ENCODE measurements at places on chromosomes 6 and 20.

- no peak for DNase-seq
Measured at GRCh38 chr6:753486-753885, 60.5 kb upstream of the EXOC2 start.

GRCh38 chr6:22444330-22444729, 125.0 kb upstream of the HDGFL1 start:
- no peak for DNase-seq

DNA sequence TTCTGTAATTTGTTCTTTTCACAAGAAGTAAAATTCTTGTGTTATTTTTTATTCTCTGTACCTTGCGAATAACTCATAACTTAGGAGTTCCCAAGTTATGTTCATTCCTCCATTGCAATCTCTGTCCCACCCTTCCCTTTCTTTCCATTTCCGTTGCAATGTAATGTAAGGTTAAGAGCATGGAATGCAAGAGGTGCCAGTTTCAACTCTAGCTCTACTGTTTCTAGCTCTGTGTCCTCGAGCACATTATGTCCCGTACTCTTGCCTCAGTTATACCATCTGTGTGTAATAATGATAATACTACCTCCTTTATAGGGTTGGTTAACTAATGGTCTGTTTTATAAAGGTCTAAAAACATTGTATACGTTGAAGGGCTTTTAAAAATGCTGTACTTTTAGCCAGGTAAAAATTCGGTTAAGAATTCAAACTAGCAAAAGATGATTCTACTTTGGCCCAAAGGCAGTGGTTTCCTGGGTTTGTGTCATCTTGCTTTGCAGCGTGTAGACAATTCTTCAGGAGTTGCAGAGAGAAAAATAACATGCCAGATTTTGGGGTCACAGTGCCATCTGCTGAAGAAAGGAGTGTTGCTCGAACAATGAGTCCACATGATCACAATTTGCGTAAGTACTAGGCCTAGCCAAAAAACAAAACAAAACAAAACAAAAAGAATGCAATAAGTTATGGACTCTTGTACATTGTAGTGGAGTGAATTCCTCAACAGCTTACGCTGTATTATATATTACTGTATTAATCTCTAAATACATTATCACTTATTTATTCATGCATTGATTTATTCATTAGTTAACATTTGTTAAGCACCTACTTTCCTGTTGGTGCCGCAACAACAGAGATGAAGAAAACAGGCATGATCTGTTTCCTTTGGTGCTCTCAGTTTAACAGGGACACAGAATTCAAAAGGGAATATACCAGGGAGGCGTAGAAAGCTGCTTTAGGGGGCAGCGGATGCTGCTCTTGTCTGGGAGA, 10.0 kb upstream of the PFDN4 start:
- no peak for DNase-seq

GRCh38 chr6:7261852-7262461, 51.0 kb downstream of the SSR1 start:
- no peak for DNase-seq

DNA sequence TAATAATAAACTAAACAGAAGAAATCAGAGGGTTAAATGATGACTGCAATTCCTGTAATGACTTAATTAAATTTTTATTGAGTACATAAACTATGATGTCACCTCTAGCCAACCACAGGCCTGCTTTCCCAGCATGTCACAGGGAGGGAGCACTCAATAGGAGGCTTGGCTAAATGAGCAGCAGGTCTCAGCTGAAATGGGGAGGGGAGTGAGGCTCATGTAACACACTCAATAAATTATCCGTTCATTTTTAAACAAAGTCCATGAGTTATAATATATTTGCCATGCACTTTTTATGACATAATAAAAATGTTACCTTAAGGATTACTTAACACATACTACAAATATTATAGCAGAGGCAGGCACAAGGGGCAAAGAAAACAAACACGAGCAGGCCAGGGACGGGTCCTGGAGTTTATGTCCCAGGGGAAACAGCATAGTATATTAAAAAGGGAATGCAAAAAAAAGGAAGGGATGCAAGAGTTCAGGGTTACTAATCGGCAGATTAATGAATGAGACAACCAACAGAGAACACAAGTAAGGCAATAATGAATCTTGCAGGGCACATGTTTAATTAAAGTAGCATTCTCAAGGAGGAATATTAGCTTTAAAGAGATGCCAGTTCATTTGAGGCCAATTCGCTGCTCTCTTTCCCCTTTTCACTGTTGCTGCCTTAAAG, 27.1 kb upstream of the FAM83C start:
- no peak for DNase-seq

GRCh38 chr6:17884498-17885478, 102.6 kb downstream of the KIF13A start:
- DNase-seq, result no peak

GRCh38 chr20:17896771-17897369, 71.7 kb downstream of the SNX5 start:
- DNase-seq, result no peak

DNA sequence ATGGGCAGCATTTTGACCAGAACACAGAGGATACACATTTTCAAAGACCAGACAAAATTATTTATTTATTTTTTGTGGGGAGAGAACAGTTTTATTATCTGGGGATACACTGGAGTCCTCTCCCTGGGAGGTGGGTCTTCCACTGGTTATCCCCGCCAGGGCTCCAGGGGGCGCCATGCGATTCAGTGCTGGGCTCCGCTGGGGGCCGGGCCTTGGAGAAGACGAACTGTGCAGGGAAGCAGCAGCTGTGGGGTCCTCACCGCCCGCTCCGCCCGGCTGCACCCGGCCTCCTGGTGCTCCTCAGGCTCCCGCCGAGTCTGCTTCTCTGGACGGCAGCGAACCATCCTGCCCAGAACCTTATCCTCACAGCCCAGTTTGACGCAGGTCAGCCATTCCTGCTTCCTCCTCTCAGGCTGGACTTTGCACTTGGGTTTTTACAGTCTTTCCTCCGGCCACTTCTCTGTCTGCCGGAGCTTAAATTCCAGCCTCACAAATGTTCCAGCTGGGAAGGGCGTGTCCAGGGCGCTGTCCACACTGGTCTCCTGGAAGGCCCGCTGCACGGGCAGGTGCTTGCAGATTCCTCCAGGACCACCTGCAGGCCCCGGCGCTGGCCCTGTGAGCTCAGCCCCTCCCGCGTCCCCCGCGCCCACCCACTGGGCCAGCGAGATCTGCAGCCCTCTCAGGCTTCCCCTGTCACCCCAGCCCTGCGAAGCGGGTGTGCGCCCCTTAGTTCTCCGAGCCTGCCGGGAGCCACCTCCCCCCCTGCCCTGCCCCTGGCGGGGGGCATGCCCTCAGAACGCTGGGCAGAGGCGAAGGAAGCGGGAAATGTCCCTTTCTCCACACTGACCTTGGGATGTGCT, 1830.0 kb upstream of the DEFB115 start:
- no peak for DNase-seq

GRCh38 chr6:161584051-161584450, 310.2 kb upstream of the AGPAT4 start:
- no peak for DNase-seq

GRCh38 chr6:43775535-43775885, 5.5 kb downstream of the VEGFA start:
- DNase-seq, result no peak

GRCh38 chr6:169312658-169313346, 59.2 kb upstream of the THBS2 start:
- no peak for DNase-seq

DNA sequence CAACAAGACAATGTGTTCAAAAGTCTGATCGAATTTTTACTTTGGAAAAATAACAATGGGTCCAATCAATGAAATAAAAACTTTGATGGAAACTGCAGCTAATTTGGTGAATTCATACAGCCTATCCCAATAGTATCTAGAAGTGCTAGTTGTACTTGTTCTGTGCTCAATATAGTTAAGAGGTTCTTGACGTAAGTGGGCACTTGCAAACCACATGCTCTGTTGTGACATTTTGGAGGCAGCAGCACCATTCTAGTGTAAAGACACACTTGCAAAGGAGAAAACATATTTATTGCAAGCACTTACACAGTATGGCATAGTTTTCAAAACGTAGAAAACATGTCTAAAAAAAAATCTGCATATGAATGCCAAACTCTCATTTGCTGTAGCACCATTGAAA, 6.7 kb upstream of the KLHL31 start:
- no peak for DNase-seq

DNA sequence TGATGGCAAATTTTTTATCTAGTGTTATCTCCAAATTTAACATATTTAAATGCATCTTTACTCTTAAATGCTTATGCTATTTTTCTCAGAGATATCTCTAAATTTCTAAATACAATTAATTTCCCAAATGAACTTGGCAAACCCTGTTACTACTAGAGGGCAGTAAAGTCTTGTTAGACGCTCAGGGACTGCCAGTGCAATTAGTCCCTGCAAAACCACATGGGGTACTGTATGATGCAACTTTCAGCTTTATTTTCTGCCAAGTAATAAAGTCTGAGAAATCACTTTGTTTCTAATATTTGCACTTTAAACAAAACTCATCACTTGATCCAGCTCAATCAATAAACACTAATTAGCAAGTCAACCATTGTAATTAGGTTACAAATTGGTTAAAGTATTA, 76.0 kb upstream of the ADGRB3 start:
- no peak for DNase-seq

DNA sequence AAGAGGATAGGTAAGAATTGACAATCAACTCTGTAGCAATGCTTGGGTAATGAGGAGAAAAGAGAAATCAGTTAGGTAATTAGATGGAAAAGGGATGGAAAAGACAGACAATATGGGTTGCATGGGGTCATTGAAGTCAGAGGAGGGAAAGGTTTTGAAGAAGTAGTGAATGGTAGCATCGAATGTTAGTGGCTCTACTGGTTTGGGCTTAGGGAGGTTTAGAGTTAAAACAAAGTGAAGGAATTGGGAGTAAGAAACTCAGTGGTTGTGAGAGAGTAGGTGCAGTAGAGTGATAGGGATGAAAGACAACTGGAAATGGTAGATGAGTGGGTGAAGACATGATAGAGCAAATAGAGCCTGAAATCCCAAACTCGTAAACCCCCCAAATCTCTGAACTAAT, 140.1 kb upstream of the ZFP64 start:
- DNase-seq, result no peak

GRCh38 chr6:137775227-137775626, 91.8 kb upstream of the TNFAIP3 start:
- DNase-seq, result no peak

GRCh38 chr6:139030228-139030963, 1.9 kb downstream of the ABRACL start:
- no peak for DNase-seq

DNA sequence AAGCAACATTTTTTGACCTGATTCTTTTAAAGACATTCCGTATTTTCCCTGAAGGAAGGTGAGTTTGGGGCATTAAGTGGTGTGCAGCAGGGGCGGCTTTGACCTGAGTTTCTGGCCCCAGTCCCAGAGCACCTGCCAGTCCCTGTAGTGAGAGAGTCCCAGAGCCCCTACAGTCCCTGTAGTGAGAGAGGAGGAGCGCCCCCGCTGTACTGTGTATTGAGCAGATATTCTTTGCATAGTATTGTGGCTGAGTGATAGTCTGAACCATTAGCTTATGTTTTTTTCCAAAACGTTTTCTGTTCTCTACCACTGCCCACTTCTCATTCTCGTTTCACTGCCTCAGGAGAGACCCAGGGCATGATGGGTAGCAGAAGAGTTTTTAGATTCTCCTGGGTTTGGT, 17.2 kb upstream of the SH3BGRL2 start:
- no peak for DNase-seq

- no peak for DNase-seq
Measured at GRCh38 chr6:111819458-111819857, 53.8 kb downstream of the FYN start.

GRCh38 chr6:3501826-3502500, 45.1 kb upstream of the SLC22A23 start:
- no peak for DNase-seq

DNA sequence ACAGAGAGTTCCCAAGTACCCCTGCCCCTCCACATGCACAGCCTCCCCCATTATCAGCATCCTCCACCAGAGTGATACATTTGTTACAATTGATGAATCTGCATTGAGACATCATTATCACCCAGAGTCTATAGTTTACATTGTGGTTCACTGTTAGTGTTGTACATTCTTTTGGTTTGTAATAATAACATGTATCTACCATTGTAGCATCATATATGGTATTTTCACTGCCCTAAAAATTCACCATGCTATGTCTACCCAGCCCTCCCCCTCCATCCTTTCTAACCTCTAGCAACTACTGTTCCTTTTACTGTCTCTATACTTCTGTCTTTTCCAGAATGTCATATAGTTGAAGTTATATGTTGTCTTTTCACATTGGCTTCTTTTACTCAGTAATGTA, 273.9 kb upstream of the RNF217 start:
- DNase-seq, result no peak

DNA sequence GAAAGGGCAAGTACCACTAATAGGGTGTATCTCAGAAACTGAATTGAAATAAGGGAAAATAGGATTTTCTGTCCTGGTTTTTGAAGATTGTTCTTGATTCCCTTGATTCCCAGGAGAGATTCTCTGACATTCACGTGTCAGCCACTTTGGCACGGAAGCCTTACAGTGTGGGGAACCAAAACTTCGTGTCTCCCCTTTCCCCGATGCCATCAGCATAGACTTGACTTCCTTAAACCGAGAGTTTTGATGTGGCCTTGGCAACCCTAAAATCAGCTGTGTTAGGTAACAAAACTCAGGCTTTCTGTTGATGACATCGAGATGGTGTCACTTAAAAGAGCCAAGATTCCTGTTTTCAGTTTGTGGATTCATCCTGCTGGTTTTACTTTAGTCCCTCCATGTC, 7.5 kb downstream of the HMGN4 start:
- DNase-seq, result no peak

- no peak for DNase-seq
Measured at GRCh38 chr6:111763381-111763780, 109.9 kb downstream of the FYN start.

GRCh38 chr6:1871724-1872315, 262.1 kb downstream of the FOXC1 start:
- no peak for DNase-seq

GRCh38 chr20:48051794-48052474, 266.7 kb upstream of the SULF2 start:
- no peak for DNase-seq

DNA sequence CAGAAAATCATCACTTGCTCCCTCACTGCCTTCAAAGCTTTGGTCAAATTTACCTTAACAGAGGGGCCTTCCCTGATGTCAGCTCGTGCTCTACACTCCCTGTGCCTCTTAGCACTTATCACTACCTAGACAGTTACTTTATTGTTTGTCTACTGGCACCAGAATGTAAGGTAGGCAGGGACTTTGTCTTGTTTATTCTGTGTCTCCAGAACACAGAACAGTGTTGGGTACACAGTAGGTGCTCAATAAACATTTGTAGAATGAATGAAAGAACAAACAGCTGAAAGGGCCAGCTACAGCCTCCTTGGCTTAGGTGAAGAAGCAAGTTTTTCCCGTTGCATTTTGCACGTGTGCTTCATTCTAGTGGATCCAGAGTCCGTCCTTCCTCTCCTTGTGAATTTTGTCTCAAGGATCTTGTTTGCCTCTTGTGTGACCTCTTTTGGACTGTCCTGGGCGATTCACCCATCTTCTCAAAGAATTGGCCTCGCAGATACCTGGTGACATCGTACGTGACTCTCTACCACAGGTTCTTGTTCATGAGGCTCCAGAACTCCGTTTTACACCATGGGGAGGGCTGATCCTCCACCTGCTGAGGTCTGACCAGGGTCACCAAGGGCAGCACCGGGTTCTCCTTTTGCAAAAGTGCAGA, 84.2 kb upstream of the ARMC2 start:
- DNase-seq, result peak; percentile 9
